Stimulated activated naive B cell treated with anti-CD40 and anti-IgM and Interleukin-4, amounts not matched to agents 10 μg/mL and 1 μg/mL and 100 μg/mL, for 72 hours (primary cell): ENCODE measurements at places on chromosomes 2 and 18.

DNA sequence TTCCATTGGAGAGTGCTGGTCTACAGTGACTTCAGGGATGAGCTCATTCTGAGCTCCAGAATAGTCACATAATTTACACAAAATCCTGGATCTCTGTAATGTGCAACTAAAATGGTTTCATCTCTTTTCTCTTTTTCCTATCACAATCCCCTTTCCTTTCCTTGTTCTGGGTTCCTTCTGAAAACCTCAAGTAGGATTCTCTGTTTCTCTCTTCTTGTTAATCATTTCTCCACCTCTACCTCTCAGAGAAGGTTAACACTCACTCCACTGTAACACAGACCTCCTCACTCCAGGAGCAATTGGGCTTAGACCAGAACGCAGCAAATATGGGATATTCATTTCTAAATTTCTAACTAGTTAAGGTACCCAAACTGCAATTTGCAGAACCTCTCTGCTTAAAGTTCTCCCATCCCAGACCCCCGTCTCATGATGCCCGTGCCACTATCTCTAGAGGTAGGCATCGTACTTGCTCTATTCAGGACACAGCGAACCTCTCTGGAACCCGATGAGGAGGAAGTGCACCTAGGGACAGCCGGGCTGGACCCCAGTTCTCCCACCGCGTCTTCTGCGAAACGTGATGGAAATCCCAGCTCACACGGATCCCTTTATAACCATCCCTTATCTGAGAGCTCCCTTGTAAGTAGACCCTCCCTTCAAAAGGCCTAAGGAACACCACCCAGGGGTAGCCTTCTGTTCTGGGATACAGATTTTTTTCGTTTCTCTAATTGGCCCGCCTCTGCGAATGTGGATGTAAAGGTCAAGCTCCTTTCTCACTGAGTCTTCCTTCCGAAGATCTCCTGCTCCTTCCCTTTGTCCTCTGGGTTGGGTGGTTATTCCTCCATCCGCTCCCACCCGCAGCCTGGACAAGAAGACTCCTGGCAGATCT lies 1.3 kb downstream of the FOXI3 start:
- no peak for DNase-seq

DNA sequence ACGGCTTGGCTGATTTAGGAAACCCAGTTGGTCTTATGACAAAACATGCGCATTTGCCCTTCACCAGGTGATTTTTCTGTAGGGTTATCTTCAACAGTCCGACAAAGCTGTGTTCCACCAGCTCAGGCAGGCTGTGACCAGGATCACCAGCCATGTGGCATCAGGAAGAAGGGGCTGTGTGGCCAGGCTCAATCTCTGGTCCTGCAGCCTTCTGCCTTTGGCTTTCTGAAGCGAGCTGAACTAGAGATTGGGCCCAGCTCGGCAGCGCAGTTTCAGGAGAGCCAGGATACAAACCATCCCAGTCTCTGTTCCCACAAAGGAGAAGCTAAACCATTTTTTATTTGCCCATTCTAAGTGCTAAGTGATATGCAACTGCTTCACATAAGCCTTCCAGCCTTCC lies 282.3 kb downstream of the SOX11 start:
- no peak for DNase-seq

DNA sequence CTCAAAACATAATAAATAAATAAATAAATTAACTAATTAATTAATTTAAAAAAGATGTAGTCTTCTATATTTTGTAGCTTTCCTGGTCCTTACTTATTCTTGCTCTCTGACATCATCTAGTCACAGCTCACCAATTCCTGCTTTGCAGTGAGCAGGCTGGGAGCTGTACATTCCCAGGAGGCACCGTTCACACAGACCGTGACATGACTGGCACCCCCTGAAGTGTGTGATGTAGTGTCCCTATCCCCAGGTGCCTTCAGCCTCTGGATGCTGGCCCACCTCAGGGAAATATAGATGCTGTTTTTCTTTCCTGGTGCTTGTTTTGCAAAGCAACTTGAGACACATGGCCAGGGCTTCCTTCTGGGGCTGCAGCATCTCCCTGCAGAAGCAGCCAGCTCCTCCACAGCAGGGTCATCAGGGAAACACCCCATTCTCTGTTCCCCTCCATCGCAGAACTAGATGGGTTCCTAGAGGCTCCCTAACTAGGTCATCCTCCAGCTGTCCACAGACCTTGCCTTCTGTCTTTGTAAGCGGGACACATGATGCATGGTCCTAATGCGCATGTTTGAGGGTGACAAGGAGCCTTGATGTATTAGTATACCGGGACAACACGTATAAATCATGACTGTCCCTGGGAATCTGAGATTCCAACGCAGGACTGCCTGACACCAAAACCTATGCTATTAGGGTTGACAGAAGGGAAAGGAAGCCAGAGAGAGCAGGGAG lies 76.4 kb downstream of the RHOB start:
- DNase-seq, result no peak

DNA sequence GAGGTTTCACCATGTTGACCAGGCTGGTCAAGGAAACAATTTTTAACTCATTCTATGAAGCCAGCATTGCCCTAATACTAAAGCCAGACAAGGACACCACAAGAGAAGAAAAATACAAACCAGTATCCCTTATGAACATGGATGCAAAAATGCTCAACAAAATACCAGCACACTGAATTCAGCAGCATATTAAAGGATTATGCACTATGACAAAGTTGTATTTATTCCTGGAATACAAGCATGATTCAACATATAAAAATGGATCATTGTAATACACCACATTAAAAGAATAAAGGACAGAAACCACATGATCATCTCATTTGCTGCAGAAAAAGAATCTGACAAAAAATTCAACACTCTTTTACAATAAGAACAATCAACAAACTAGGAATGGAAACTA lies 138.7 kb downstream of the RAB3GAP1 start:
- no peak for DNase-seq

GRCh38 chr2:134718817-134719814 lies at the start of gene TMEM163:
Gene TMEM163 (minus strand): TSS chr2:134719000.
- no peak for DNase-seq

DNA sequence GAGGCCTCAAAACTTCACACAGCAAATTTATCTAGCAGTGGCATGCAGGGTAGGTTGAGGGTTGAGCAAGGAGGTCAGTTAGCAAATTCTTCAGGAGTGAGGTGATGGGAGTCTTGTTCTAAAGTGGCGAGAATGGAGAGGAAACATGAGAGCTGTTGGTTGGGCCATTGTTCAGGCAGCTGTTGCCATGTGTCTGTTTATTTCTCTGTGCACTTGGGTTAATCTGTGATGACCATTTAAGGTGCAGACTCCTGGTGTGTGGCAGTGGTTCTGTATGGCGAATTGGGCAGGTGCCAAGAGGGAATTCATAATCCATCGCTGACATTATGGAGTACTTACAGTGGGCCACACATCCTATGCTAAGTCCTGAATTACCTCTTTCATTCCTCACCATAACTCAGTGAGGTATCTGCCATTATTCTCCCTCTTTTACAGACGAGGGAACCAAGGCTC lies 30.4 kb downstream of the TMEM178A start:
- DNase-seq, result no peak

DNA sequence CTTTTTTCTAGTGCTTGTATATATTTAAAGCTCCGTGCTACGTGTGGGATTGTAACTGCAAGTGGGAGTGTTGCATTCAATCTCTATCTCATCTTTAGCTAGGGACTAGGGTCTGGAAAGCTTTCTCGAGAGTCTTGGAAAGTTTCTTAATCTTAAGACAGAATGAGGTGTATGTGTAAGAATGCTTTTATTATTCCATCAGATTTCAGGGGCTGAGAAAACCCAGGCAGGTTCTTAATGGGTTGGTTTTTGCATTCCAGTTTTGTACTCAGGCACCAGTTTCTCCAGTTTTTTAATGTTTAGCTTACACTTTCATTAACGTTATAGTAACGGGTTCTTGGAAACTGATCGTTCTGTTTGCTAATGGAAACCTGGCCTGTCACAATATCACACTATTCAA lies 20.3 kb downstream of the MRPL19 start:
- DNase-seq, result no peak

DNA sequence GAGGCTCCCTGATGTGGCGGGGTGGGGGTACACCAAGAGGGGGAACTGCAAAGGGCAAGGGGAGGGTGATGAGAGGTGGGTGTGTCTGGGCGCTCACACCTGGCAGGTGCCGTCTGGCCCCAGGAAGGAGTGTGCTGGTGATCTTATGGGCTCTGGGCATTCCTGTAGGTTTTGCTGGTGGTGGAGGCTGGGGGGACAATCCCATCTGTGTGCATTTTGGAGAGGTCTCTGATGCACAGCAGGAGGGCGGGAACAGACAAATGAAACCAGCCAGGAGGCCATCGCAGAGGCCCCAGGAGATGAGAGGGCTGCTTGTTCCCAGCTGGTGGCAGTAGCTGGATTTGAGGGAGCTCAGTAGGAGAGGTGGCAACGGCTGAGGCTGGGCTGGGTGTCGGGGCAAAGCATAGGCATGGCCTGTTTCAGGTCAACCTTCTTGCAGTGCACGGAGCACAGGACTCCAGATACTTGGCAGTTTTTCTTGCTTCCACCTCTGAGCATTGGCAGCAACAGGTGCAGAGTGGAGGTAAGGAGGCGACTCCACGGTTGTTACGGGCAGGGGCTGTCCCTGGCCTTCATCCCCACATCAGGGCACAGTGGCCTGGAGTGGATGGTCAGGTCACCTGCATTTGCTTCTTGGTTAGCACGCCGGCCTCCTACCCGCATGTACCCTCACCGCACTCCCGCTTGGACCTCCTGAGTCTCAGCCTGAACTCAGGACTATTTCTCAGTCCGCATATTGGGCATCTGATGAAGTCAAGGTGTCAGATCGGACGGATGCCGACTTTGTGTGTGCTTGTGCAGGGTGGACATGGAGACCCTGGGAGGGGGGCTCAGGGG lies 194.2 kb upstream of the HDAC4 start:
- DNase-seq, result no peak

DNA sequence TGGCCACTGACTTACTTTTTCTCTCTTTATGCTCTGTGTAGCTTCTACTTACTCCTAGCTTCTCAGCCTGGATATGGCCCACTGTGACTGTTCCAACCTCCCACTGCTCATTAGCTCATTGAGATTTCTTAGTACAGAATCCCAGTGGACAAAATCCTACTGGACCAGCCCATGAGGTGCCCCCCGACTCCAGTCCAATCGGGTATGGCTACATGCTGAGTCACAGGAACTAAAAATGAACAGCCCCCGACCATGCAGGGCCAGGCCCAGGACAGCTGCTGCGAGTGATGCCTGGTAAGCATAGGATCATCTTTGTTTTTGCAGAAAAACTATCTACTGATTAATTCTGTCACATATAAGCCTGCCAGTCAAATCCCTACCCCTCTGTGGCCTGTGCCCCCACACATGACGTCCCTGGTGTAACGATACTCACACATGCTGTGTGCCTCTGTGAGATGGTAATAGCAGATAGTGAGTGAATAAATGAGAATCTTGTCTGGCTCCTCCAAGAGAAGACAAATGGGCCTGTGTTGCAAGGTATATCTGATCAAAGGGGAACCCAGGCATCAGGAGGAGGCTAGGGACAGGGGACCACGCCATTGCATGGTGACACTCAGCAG lies 85.9 kb upstream of the KLF7 start:
- DNase-seq, result no peak

DNA sequence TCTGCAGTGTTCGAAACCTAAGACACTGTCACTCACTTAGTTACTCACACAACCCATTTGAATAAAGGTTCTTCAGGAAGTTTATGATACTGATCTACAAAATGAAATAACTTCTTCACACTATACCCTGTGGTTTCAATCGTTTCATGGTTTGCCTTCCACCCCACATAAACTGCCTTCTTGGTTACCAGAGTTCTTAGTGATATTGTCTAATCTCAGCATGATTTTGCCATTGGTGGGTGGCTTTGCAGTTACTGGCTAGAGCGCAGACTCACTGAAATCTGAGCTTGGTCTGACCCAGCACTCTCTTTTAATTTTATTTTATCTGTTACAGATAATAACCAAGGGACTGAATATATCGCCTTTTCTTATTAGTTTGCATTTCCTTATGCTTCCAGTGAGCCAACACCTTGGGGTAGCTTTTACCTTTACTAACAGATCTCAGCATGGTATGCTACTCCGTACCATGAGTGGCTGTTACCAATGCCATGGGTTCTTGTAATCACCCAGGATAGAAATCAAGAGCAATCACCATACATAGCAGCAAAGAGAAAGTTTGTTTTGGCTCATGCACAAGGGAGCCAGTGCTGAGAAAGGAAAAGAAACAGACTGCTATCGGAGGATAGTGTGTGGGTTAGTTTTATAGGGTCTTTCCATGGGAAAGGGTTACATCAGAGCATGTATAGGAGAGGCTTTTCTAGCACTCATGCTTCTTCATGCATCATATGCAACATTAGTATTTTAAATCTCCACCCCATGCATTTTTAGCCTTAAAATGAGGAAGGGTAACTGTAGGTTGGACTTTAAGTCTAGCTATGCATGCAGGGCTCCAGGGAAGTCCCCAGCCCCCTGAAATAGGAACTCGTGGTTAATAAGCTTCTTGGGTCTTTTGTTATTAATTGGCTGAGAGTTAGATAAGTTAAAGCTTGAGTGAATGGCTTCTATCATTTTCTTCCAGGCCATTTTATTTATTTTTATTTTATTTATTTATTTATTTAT lies 33.3 kb downstream of the ANXA4 start:
- DNase-seq, result peak; percentile 47

DNA sequence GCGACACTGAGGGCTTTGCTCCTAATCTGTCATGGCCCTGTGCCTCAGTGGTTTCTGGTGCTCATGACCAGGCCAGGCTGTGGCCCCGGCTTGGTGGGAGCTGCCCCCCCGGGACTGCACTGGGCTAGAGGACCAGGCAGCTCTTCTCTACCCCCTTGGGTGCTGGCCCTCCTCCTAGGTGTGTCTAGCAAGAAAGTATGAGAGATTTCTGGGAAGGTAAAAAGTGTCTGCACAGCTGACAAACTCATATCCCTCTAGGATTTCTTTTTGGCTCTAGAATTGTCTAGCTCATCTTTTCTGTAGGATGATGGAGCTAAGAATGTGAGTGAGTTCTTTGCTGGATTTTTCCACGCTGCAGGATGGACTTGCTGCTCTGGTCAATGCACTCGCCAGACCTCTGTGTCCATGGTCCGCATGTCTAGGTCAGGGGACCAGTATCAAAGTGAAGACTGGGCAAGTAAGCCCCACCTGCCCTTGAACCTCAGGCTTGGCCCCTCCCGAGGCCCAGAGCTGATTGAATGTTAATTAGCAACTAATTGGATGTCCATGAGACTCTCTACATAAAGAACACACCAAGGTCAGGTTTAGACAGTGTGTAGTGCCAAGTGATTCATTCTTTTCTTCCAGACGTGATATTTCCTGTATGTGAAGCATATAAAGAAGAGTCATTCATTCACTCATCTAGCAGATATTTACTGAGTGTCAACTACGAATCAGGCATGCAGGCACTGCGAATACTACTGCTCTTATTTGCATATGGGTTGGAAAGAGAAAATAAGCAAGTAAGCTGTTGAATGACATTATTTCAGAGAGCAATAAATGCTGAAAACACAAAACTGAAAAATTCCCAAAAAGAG lies 15.6 kb upstream of the PSD4 start:
- DNase-seq, result no peak

GRCh38 chr2:174925046-174925784 lies 80.0 kb downstream of the CHN1 start:
- no peak for DNase-seq
